ENCODE measurements at places on chromosomes 2 and 18. TPM values are rescaled to one million over a fixed set of nuclear protein-coding genes. Genes with fewer than 3 reads are reported as not detected.

RUFY4 gene
- 1.8 TPM for total RNA-seq

DNA sequence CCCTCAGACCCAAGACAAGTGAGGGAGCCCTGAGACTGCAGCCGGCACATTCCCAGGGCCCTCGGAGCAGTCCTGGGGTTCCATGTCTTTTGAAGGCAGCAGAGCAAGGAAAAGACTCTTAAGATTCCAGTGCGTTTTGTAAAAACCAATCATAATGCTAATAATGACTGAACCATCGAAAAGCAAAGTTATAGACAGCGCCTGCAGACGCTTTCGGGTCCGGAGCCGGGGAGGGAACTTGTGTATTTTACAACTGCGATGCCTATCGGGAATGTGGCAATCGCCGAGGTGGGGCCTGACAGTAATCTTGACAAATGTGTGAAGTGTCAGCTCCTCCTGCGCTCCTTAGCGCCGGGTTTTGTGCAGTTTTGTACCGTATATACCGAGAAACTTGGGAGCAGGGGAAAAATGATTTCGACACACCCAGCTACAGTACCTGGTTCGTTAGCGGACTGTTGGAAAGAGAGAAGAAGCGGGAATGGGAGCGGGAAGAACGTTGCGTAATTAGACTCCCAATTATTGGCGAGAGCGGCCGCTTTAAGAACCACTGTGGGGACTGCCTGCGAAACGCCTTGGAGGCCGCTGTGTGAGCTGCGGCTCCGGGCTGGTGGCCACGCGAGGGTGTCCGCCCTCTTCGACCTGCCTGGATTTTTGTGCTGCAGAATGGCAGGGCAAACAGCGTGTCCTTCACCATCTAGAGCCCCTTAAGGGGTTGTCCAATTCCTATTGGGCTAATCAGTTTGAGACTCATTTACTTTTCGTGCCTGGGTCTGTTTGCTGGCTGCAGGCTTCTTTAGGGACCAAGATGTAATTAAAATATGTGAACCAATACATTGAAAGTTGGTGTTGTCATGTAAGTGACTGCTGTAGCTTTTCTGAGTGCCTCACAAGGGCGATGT is 2.4 kb downstream of the EPAS1 start:
- DNase-seq: peak; percentile 20

DNA sequence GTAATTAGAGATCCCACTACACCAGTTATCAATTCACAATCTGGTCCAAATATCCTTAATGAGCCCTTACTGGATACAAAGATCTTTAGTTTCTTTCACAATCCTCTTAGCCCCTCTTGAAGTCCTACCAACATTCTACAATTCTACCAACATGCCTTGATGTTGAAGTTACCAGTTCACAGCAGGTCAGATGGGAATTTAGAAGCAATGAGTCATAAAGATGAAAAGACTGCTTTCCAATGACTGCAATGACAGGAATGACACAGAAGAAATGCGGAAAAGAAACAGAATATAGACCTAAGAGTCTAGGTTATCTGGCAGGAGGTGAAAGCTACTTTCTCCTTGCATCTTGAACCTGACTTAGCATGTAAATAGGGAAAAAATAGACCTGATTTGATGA is 24.5 kb downstream of the RTTN start:
- no peak for DNase-seq

TMEFF2 gene
- total RNA-seq: not detected

CENPO gene
- total RNA-seq: 38.5 TPM

GRCh38 chr2:101657787-101658186 is 39.7 kb upstream of the MAP4K4 start:
- DNase-seq: no peak

- DNase-seq: no peak
Observed at GRCh38 chr2:45674035-45674816, 22.8 kb downstream of the PRKCE start.

DNA sequence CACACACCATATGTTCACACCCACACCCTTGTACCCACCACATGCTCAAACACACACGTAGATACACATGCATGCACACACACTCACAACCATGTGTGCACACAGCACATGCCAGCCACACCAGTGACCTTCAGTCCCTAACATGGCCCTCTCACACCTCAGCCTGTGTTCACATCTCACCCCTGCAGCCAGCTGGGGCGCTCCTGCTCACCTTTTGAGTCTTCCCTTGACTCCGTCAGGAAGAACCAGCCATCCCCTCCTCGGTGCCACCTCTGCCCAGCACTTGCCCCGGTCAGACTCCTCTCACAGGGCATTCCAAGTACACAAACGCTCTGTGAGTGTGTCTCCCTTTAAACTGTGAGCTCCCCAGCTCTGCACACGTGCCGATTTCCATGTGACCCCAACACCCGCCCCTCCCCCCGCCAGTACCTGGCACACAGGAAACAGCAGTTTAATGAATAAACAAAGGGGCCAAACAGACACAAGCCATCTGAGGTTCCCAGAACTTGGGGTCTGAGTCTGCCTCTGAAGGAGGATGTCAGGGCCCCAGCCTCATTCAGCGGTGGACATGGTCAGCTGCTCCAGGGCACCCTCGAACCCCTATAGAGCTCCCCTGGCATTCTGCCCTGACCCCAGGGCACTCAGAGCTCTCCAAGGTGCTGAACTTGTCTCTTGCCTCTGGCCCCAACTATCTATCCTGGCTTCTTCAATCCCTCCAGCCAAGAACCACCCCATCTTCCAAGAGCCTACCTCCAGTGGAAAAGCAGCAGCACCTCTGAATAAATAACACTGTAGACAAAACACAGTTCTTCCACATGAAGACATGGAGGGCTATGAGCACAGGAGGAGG is 252.9 kb downstream of the ATAD2B start:
- peak; percentile 18 for DNase-seq

- DNase-seq: no peak
Observed at GRCh38 chr2:11498543-11499034, 32.6 kb upstream of the E2F6 start.

GRCh38 chr2:181984814-181985631 is 630 bp upstream of the PPP1R1C start:
- no peak for DNase-seq

GRCh38 chr18:6022845-6023244 is 127.5 kb upstream of the TMEM200C start:
- no peak for DNase-seq

ZNF516 gene
- total RNA-seq: 8.4 TPM

CFAP65 gene
- total RNA-seq: not detected

C2orf78 gene
- total RNA-seq: not detected

GRCh38 chr2:190533968-190534309 is 583 bp downstream of the NEMP2 start:
- peak; percentile 84 for DNase-seq

FAM237A gene
- not detected for total RNA-seq

DNA sequence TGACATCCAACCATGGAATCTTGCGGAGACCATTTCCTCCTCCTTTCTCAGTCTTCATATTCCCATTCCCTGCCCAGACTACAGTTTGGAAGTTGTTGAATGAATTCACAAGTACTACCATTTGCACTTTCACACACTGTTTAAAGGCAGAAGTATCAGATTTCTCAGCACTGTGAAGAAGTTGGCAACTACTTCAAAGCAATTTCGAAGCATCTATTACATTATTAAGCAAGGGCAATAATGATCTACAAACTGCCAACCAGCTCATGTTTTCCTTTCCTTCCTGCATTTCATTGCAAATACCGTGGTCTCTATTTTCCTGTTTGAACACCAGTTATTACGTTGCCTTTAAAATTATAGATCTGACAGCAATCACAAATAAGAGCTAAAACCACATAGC is 105.5 kb downstream of the IRS1 start:
- DNase-seq: no peak

Measured in activated naive CD4-positive, alpha-beta T cell treated with anti-CD3 and anti-CD28 coated beads for 36 hours (primary cell).